ENCODE measurements at places on chromosomes 13 and 19.

DNA sequence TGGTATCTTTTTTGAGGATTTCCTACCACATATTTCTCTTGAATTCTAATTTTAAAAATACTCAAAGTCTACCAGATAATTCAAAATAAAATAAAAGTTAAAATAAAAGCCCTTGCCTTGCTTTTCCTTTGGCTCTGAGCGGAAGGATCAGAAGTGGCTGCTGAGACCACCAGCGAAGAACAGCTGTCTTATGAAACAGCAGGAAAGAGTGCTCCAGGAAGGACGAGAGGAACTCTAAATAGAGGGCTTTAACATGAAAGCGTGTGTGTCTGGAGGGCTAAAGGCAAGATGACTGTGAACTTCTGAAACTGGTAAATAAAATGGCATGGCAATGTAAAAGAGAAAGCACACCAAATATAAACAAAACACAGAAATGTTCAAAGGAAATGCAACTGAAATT is 521.5 kb upstream of the SPRY2 start:
- DNase-seq: no peak

GRCh38 chr19:39737351-39737750 is 478 bp downstream of the CLC start:
- no peak for DNase-seq

DNA sequence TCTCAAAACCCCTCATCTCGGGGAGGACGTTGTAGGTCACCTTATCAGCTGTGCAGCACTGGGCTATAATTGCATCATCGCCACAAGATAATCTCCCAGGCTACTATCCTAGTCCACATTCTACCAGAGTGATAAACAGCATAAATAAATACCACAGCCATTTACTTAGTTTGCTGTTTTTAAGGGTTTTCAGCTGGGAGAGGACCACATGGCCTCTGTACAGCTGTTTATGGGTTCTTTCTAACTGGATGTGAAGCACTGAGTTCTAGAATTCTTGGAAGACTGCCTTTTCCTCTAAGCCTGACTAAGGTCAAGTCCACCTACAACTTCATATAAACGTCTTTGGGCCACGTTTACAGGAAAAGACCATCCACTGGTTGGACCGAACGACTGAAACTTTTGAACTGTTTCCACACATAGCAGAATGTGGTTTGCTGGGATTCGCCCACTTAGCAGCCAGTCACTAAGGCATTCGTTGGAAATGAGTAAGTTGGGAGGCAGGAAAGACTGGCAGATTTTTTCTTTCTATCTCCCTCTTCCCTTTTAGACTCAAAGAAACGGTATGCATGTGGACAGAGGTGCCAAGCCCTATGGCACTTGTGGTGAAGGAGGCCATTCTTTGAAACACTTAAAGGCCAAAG is 752.5 kb upstream of the SGCG start:
- DNase-seq: no peak

- no peak for DNase-seq
Observed at GRCh38 chr19:36041831-36042230, 9.2 kb upstream of the CLIP3 start.

GRCh38 chr19:4044990-4045465 is 21.7 kb downstream of the ZBTB7A start:
- DNase-seq: no peak

GRCh38 chr13:60282708-60283107 is 114.3 kb upstream of the TDRD3 start:
- DNase-seq: no peak

DNA sequence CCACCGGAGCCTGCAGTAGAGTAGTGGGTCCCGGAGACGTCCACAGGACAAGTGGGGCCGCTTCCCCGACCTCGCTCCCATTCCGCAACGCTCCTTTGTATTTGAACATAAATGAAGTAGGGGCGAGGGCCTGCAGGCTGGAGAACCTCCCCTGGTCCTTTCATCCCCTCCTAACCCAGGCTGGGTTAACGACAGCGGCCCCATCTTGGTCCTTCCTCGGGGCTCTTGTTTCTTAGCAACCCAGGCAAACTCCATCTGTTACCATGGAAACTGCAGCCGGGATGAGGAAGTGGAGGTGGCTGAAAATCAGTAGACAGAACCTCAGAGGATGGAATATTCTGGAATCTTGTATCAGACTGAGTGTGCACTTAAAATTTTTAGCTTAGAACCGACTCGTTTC is 132.6 kb upstream of the USP29 start:
- DNase-seq: no peak

- no peak for DNase-seq
Observed at GRCh38 chr13:32284927-32285632, 30.1 kb downstream of the ZAR1L start.

- no peak for DNase-seq
Observed at GRCh38 chr13:32988608-32989289, 27.5 kb upstream of the KL start.

DNA sequence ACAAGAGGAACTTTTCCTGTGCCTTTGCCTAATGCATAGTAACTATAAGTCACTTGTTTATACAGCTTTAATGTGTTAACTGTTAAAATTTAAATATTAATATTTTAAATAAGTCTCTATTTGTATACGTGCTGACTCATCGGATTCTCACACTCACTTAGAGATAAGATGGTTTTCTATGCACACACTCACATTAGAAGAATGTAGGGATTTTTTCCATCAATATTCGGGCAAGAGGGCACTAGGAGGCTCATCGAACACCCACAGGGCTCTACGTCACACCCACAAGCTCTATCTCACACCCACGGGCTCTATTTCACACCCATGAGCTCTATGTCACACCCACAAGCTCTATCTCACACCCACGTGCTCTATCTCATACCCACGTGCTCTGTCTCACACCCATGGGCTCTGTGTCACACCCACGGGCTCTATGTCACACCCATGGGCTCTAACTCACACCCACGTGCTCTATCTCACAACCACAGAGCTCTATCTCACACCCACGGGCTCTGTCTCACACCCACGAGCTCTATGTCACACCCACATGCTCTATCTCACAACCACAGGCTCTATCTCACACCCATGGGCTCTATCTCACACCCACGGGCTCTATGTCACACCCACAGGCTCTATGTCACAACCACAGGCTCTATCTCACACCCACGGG is 73.4 kb downstream of the COL4A2 start:
- no peak for DNase-seq

- DNase-seq: no peak
Observed at GRCh38 chr19:43562698-43563241, 12.6 kb downstream of the XRCC1 start.

DNA sequence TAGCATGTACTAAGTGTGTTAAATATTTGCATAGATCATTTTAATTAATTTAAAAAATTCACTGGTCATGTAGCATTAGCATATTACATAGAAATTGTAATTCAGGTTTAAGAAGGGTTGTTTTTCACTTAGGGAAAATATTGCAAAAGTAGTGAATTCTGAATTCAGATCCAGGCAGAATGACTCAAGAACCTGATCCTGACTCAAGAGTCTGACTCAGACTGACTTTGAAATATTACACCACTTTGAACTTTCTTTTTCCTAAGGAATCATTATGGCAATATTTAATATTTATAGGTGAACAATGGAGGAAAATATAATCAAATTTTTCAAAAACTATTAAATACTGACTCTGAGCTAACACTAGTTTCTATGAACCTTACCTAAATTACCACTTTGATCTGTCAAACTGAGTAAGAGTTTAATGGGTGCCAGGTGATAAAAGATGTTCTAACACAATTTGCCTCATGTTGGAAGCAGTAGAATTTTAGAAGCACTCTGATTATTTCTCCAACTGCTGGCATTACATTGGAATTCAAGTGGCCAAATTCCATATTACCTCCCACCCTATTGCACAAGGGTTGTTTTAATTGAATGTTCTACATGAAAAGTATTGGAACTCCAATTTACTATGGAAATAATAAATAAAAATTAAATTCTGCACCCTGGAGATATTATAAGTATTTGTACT is 261.6 kb downstream of the SLITRK1 start:
- no peak for DNase-seq

- no peak for DNase-seq
Observed at GRCh38 chr13:54758795-54759194, 1730.2 kb downstream of the OLFM4 start.

DNA sequence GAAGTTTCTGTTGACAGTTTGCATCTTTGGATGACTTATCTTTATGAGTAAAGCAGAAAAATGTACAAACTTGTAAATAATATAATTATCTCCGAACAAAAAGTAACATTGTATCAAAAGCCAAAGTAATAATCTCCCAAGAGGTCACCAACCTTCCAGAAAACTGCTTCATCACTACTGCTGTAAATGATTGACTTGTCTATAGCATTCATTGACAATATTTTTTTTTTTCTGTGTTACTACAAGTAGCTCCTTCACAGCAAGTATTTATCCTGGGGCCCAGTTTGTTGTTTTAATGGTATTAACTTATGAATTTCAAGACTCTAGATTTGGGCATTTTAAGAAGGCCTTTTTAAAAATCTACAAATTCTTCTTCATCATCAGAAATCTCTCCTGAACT is 242.4 kb downstream of the KLF12 start:
- no peak for DNase-seq

- DNase-seq: no peak
Observed at GRCh38 chr13:41658057-41658661, 200.8 kb downstream of the RGCC start.

GRCh38 chr19:708154-709143 is at the start of gene PALM:
TSS of gene PALM (plus strand) at chr19:708935. CDS start at chr19:709147, 212 bp downstream.
- no peak for DNase-seq

GRCh38 chr19:28314756-28315155 is 898.2 kb downstream of the UQCRFS1 start:
- no peak for DNase-seq

DNA sequence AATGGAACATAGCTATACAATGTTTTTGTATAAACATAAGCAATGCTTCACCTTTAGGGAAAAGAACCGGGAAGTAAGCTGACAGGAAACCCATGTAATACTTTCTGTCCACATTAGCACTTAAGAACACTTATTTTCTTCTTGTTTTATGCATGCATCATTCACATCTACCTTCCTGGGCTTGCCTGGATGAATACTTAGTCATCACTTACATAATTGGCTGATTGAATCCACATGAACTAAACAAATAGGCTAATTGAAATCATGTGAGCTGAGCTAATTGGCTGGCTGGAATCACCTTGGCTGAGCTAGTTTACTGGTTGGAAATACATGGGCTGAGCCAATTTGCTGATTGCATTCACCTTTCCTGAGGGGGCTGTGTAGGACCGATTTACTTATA is 78.8 kb downstream of the ZNF726 start:
- no peak for DNase-seq

- no peak for DNase-seq
Observed at GRCh38 chr13:64305246-64305645, 2889.6 kb upstream of the PCDH20 start.

DNA sequence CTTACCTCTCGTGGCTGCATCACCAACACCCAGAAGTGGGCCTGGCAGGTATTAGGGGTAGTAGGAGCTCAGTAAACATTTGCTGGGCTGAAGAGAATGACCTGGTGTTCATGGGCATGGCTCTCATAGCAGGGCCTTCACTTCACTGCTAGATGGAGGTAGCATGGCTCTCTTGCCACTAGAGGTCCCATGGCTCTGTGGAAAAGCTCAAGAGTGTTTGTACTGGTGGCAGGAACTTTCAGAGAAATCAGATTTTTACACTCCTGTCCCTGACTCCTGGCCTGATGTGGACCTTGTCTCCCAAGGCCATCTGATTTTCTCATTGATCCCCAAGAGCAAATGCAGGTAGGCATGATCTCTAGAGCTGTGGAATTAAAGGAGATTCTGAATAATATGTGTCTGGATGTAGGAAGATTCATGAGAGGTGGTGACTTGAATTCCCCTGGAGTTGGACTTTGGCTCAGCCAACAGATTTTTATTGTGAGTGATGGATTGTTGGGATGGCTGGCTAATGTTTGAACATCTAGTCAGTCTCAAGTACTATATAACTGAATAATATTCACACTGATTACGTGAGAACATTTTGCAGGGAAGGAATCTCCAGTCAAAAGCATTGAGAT is 5.7 kb downstream of the ZNF574 start:
- DNase-seq: no peak

GRCh38 chr13:73519396-73520116 is 460.8 kb downstream of the KLF5 start:
- no peak for DNase-seq

All from type B pancreatic cell (in vitro differentiated cells).